ENCODE measurements at places on chromosomes 12 and 14.

GRCh38 chr14:103354141-103354540, 20.1 kb downstream of the EIF5 start:
- DNase-seq = no peak

GRCh38 chr12:106954462-106955376, 988 bp upstream of the TMEM263 start:
- DNase-seq = no peak

- DNase-seq = no peak
Measured at GRCh38 chr12:116026768-116027550, 250.5 kb downstream of the MED13L start.

DNA sequence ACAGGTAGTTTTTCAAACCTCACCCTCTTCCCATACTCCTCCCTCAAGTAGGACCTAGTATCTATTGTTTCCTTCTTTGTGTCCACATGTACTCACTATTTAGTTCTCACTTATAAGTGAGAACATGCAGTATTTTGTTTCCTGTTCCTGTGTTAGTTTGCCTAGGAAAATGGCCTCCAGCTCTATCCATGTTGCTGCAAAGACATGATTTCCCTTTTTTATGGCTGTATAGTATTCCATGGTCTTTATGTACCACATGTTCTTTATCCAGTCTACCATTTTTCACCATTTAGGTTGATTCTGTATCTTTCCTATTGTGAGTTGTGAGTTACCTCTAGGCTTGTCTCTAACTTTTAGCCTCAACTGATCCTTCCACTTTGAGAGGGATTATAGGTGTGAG, 310.7 kb downstream of the PRKD1 start:
- DNase-seq = no peak

- DNase-seq = no peak
Measured at GRCh38 chr14:77589099-77589498, 27.3 kb downstream of the SPTLC2 start.

GRCh38 chr12:39830171-39830570, 210.6 kb upstream of the ABCD2 start:
- DNase-seq = no peak

GRCh38 chr12:79512068-79512467, 178.7 kb downstream of the PAWR start:
- DNase-seq = no peak

GRCh38 chr14:61368114-61368710, 46.8 kb downstream of the PRKCH start:
- no peak for DNase-seq

DNA sequence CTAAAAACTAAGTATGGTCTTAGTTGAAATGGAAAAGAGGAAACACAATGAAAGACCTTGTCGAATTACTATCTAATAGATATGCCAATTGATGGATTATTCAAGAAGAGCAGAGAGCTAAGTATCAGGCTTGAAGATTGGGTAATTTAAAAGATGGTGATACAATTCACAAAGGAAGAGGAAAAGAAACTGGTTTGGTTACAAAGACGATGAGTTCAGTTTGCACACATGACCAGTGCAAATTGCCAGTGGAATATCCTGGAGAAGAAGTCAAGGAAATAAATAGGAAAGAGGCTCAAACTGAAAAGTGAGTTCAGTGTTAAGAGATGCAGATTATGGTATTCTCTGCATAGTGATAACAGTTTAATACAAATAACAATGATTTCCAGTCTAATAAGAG, 2.5 kb upstream of the RAP1B start:
- DNase-seq = no peak

DNA sequence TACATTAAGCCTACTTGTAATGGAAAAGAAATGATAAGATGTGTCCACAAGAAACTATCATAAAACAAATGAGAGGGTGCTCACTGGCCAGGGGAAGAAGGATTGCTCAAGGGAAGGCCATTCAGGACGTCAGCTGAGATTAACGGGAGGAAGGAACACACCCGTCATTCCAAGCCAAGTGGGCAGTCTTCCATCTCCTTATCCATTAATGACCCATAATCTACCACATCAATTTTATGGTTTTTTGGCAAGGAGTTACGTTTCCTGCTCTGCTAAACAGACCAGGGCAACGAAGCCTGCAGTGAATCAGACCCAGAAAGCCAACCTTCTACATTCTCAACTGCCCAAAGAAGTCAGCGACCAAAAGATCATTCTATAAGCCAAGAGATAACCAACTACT, 25.1 kb downstream of the PRKAB1 start:
- no peak for DNase-seq

DNA sequence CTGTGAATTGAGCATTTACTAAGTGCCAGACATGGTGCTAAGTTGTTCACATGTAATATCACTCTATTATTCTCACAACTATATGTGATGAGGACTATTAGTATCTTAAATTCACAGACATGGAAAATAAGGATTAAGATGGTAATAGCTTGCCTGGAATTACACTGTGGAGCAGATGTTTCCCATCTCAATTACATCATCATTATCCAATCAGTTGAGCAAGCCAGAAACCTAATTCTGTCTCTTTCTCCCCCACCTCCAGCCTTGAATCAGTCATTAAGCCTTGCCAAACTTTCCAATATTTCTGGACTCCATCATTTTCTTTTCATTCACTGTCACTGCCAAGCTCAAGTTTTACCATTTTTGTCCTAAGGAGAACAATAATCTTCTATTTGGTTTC, 287.8 kb upstream of the KITLG start:
- no peak for DNase-seq

GRCh38 chr12:1859643-1860042, 39.3 kb downstream of the LRTM2 start:
- DNase-seq = peak; percentile 18

DNA sequence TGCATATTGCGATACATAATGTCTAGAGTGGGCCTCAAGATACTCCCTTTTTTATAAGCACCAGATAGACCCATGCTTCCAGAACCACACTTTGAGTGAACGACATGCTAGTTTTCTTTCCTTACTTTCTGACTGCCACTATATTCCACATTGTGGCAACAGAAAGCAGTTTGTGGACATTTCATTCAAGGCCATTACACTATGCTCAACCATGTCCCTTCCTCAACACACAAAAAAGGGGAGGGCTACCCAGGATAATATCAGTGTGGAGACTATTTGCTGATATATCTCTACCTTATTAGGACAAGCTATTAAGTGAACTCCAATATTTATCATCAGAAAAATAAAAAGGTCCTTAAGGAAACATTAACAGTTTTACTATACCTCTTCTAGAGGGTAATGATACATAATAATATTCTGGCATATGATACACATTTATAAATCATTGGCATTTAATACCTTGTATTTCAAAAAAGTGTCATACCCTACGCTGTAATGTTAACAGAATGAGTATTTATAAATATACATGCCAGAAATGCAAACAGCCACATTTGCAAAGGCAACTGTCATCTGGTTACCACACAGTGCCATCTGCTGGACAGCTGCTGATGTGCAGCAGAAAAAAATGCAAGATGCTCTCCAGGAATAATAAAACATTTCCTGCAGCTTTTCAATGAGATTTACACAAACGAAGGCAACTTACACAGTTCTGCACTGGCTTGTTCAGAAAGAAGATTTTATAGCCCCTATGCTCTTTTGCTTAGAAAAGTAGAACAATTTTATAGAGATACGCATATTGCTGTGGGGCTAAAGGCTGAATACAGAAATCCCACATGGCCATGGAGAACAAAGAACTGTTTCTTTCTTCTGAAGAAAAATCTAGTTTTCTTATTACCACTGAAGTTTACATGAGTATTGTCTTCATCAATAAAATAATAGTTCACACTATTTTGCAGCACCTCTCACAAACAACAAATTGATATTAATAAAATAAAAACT, 182.2 kb upstream of the GRIP1 start:
- DNase-seq = peak; percentile 53

GRCh38 chr14:105889666-105890473, 363.5 kb downstream of the TMEM121 start:
- no peak for DNase-seq

DNA sequence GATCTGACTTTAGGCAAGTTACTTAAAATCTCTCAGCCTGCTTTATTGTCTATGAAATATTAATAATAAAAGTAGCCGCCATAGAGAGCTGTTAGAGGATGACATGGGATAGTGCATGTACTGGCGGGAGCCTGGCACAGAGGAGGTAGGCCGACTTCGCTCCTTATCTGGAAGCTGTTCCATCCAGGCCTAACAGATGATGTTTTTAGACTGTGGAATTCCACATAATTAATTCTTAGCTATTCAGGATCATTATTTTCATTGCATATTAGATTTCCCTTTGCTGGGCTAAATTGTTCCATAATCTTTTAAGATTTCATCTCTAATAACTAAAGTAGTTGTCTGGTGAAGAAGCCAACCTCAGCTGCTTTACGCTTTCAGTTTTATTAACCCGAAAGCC, 30.8 kb downstream of the CNTN1 start:
- no peak for DNase-seq

DNA sequence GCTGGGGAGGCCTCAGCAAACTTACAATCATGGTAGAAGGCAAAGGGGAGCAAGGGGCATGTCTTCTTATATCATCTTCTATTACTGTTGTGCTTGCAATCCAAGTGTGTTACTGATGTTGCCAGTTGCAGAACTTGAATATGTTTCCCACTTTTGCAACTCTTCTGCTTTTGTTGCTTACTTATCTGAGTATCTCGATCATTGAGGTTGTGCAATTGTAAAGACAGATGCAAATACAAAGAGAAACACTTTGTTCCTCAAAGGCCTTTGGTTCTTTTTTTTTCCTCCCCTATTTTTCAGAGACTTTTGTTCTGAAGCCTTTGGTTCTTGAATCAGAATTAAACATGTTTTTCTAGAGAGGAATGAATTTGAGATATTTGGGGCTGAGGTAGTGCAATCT, 3.7 kb upstream of the COX8C start:
- DNase-seq = no peak

GRCh38 chr12:116528065-116528464, 31.1 kb upstream of the MAP1LC3B2 start:
- DNase-seq = peak; percentile 76

- DNase-seq = peak; percentile 40
Measured at GRCh38 chr14:69107407-69108003, 45.4 kb downstream of the DCAF5 start.

DNA sequence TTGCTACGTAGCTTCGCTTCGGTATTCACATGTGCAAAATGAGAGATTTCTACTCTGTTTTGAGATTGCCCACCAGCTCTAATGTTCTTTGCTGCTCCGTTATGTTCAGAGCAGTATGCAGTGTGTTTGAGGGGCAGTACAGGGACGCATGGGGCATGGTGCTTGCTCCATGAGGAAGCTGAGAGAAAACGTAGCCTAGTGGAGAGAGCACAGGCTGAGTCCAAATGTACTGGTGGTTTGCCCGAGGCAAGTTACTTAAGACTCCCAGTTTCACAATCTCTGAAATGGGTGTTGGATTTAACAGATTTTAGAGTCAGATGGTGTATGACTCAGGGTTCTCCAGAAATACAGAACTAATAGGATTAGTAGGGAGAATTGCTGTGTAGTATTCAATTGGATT, 310.5 kb downstream of the ETNK1 start:
- DNase-seq = no peak

DNA sequence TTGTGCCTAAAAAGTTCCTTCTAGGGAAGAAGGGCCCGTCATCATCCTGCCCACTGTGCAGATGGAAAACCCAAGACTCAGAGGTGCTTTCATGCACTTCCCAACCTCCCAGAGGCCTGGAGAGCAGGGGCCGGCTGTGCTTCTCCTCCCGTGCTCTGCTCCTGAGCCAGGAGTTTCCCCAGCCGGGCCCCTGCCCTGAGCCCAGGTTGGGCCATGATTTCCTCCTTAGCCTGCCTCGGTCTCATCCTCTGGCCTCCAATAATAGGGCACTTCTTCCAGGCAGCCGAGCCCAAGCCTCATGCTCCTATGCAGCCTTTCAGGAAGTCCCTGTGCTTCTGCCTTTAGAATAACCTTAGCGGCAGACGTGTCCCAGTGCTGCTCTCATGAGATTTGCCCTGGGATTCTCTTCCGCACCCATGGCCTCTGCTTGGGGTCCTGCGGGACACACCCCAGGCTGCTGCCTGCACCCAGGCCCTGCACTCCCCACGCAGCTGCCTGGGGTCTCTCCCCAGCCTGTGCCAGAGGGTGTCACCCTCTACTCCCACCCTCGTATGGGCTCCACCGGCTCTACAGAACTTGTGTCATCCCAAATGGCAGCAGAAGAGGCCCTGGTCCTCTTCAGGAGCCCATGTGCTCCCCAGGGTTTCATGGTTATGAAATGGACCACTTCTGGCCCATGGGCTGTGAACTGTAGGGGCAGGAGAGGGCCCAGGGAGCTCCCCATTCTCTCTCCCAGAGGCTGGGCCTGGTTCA, 359.3 kb downstream of the ADGRD1 start:
- no peak for DNase-seq

- DNase-seq = no peak
Measured at GRCh38 chr12:80702889-80703805, 4.3 kb upstream of the MYF6 start.

DNA sequence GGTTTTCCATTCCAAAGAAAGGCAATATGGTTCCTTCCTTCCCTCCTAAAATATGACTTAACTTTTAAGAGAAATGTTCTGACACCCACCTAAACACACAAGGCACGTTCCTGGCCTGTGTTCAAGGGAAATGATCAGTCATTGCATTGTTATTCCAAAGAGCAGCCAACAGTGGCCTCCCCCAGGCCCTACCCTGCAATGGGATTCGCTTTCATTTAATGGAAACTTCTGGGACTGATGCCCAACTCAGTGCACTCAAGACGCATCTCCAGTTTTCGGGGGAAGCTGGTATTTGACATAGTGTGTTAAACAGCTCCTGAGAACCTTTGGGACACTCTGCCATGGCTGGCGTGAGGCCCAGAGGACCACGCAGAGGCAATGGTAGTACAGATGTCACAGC, 65.9 kb downstream of the DDX51 start:
- DNase-seq = no peak

DNA sequence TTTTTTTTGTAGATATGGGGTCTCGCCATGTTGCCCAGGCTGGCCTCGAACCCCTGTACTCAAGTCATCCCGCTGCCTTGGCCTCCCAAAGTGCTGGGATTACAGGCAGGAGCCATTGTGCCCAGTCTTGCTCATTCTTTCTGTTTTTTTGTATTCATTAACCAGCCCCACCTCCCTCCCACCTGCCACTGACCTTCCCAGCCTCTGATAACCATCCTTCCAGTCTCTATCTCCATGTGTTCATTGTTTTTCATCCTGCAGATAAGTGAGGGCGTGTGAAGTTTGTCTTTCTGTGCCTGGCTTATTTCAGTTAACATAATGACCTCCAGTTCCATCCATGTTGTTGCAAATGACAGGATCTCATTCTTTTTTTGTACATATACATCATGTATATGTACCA, 19.0 kb downstream of the MYL2 start:
- no peak for DNase-seq

All from COLO829 (cell line).